ENCODE measurements at places on chromosomes 3 and 15.

GRCh38 chr3:189308608-189309007 is 136.8 kb downstream of the TPRG1 start:
- DNase-seq = no peak

- DNase-seq = no peak
Measured at GRCh38 chr3:66998904-66999235, 763 bp downstream of the KBTBD8 start.

DNA sequence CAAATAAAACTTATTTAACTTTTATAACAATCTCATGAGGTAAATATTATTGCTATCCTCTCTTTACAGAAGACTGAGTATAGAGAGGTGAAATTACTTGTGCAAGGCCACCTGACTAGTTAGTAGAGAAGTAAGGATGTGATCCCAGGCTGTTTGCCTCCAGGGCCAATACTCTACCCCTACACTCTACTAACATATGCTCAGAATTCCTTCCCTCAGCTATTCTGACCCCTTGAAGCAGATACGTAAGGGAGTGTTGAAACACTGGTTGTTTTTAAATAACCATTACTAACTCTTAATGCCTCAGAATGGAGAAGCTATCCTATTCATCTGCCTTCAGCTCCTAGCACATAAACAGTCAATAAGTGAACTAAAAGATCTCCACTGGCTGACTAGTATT is 24.1 kb downstream of the CSTA start:
- DNase-seq = no peak

GRCh38 chr3:111194048-111194447 is 122.4 kb downstream of the NECTIN3 start:
- no peak for DNase-seq

- no peak for DNase-seq
Measured at GRCh38 chr3:6362406-6362805, 498.5 kb upstream of the GRM7 start.

DNA sequence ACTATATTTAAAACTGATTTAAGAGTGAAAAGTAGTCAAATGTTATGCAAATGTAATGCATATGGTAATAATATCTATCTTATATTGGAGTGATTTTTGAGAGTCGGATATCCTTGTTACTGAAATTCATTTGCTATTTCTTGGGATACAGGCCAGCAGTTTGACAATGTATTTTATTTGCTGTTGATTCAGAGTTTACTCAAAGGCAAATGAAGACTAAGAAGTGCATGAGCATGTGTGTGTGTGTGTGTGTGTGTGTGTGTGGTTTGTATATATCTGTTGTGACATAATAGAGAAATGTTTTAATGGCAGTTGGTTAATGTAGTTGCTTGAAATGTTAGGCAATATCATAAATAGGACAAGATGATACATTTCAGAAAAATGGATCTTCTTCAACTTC is 39.0 kb downstream of the UNC13C start:
- no peak for DNase-seq

GRCh38 chr15:40366457-40367370 is 8.7 kb downstream of the DISP2 start:
- no peak for DNase-seq

DNA sequence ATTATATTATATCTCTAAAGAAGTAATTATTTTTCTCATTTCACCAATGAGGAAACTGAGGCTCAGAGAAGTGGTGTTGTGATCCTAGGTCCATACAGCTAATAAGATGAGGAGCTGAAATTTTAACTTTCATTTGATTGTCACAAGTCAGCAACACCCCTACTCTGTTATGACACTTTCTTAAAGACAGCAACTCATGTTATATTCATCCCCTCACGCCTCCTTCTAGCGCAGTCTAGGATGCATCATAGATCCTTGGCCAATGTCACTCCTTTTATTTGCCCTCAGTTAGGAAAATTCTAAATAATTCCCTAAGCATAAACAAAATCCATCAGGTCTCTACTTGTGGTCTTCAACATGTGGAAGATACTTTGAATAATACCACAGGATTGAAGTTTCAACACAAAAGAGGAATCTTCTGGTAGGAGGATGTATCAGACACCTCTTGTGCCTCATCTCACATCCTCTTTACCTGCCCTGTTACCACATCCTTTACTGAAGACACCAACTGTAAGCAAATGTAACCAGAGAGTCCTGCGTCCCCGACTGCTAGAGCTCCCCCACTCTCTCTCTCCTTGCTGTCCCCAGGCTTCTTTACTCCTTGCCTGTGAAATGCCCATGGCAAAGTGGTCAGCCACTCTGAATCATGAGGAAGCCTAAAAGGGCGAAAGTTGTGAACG is 53.7 kb downstream of the TRIM42 start:
- no peak for DNase-seq

DNA sequence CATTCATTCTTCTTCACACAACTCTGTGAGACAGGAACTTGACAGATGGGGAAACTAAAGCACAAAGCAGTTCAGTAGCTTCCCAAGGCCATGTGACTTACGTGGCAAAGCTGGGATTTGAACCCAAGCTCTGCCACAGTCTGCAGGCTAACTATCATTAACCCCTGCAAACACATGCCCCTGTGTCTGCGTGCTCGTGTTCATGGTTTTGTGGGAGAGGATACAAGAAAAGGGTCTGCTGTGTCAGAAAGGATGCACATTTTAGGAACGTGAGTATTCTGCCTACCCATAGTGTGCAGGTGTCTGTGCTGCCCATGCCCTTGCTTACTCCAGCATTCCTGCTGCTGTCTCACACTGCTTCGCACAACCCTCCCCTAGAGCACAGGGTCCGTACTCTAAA is 137.0 kb downstream of the CHDH start:
- DNase-seq = no peak

- DNase-seq = no peak
Measured at GRCh38 chr15:32750979-32751378, 33.2 kb downstream of the GREM1 start.

DNA sequence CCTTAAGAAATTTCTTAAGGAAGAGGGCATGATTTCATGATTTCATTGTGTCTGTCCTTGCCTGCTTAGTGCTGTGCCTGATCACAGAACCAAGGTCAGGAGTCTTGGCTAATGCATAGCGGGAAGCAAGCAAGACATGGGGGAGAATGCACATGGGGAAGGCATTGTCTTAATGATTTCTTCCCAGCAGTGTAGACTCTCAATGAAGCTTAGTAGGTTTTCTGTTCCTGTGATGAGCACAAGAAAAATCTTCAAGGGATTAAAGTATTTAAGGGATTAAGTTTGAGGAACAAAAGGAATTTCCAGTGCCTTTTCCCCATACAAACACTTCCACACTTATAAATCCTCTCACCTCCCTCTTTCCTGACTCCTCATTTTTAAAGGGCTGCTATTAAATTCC is 46.9 kb upstream of the SEMA6D start:
- no peak for DNase-seq

- no peak for DNase-seq
Measured at GRCh38 chr3:111729087-111729846, 129.8 kb upstream of the PHLDB2 start.

GRCh38 chr15:79184465-79184892 is 93.9 kb upstream of the RASGRF1 start:
- peak; percentile 71 for DNase-seq

GRCh38 chr15:88800738-88801137 is 2.5 kb upstream of the ACAN start:
- no peak for DNase-seq

DNA sequence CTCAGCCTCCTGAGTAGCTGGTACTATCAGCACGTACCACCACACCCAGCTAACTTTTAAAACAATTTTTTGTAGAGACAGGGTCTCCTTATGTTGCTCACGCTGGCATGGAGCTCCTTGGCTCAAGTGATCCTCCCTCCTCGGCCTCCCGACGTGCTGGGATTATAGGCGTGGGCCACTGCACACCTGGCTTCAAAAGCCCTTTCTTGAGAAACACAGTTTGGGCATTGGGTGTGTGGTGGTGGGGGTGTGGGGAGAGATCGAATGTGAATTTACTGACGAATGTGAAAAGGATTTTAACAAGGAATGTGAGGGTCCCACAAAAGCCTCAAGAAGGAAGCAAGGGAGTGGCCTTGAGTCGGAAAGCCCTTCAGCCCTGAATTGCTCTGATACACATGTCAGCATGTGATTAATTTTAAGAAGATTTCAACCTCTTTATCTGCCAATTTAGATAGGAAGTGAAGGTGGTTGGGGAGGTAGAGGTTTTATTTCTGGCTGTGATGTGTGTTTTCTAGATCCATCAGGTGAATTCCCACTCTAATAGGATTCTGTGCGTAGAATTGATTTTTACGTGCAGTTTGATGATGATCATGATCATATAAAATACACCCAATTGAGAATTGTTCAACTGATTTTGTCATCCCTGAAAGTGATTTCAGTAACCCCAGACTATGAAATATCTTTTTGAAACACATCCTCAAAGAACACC is 1.1 kb downstream of the CCR4 start:
- DNase-seq = no peak

DNA sequence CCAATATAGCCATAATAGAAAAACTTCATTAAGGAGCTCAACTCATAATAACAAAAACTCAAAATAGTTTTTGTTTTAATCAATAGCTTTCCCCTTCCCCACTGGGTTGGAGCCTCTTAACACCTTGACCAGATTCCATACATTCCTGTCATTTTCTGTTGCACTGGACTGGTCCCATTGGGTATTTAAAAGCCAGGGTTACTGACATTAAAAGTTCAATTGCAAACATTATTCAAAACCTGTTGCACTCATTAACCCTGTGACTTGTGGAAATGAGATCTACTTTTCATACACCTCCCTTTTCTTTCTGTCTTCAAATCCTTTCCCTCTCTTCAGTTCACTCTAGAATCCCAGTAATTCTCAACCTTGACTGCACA is 1.7 kb upstream of the HRG start:
- no peak for DNase-seq

DNA sequence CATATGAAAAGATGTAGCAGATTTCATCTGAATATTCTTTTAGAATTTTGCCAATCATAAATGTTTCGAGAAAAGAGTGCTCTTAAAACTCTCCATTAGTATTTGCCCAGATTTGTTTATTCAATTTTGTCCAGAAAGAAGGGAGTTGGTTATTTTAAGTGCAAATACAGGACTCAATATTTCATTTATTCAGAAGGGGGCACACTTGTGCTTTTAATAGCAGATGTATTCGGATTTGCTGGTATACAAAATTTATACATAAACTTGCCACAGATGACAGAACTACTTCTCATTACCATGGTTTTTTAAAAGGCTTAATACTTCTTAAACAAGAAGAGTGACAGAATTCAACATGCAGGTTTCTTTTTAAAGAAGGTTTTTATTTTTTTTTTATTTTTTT is 69.8 kb upstream of the GRM7 start:
- DNase-seq = no peak

DNA sequence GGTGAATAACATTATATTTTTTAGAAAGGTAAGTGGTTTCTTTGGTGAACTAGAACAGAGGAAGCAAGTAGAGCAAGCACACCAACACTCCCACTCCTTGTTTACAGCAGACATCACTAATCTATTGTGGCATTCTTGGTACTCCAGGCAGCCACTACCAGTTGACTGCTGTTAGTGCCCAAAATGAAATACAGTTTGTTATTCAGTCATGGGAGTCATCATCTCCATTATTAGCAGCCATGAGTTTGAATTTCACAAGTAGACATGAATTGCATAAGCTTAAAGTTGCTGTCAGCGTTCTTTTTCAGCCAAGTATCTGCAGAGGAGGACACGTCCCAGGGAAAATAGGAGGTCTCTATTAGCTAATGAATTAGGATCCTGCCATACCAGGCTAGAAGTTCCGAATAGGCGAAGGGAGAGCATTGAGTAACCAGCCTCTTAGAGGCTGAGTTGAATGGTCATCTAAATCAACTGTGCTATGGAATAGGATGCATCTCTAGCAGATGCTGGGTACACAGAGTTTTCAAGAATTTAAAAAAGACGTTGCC is 252.7 kb upstream of the ICE2 start:
- DNase-seq = no peak

GRCh38 chr3:32018757-32019564 is 37.4 kb downstream of the ZNF860 start:
- DNase-seq = no peak

DNA sequence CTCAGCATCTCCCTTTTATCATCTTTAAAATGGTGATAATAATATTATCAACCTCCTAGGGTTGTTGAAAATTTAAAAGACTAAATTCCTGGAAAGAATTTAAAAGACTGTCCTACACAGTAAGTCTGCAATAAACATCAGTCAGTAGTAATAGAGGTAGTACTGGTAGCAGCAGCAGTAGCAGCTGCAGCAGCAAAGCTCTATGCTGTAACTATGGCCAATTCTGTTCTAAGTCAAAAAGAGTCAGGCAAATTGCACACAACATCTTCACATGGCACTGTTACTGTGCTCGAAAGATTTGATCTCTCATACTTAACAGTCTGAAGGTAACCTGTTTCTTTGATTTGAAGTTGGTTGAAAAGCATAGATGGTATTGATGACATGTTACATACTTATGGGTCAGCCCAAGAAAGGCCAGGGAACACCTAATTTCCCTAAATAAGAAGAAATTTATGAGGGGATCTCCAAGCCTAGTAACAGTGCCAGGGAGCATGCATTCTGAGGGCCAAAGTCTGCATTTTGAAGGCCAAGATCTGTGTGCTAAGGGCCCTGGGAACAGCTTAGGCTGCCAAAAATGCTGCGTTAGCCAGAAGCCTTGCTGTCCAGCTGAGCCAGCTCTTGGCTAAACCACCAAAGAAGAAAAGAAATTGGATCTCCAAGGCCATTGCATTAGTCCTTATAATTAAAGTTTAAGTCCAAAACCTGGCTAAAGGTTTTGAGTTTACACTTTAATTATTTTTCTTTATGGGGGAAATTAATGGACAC is 68.2 kb downstream of the SIDT1 start:
- no peak for DNase-seq

DNA sequence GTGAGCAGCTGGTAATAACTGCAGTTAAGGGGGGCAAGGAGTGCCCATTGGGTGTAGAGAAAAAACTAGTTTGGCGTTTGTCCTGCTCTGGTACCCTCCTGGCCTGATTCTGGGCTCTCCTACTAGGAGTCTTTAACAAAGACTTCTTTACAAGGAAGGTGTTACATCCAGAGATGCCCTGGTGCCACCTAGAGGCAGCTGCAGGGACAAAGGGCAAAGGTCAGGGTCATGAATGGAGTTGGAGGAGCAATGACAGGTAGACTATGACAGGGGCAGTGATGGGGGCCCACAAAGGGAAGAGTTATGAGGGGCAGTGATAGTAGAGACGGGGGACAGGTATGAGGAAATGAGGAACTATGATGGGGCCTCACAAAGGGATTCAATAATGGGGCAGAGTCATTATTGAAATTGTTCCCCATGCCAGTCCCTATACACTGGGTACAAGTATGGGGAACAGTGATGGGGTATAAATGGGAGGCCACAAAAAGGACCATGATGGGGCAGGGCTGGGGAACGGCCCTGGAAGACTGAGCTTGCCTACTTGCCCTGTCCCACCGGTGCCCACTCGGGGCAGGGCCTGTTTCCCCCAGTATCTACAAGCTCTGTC is 7.9 kb downstream of the CCDC71 start:
- DNase-seq = peak; percentile 40

GRCh38 chr3:13032206-13032605 is 41.0 kb downstream of the IQSEC1 start:
- no peak for DNase-seq
